ENCODE measurements at places on chromosomes 1 and 21. TPM values are rescaled to one million over a fixed set of nuclear protein-coding genes. Genes with fewer than 3 reads are reported as not detected.
A peak's percentile ranks its signal among the peaks of the same experiment; 100 is the strongest.

- peak overlapping the region; percentile 91 for H3K27ac ChIP-seq
- H3K4me1 ChIP-seq: no peaks in the 10 kb centered on the region
- DNase-seq: peak; percentile 84
- no peaks in the 10 kb centered on the region for H3K36me3 ChIP-seq
Measured at GRCh38 chr1:109253803-109254620, 4.7 kb downstream of the CELSR2 start.

DNA sequence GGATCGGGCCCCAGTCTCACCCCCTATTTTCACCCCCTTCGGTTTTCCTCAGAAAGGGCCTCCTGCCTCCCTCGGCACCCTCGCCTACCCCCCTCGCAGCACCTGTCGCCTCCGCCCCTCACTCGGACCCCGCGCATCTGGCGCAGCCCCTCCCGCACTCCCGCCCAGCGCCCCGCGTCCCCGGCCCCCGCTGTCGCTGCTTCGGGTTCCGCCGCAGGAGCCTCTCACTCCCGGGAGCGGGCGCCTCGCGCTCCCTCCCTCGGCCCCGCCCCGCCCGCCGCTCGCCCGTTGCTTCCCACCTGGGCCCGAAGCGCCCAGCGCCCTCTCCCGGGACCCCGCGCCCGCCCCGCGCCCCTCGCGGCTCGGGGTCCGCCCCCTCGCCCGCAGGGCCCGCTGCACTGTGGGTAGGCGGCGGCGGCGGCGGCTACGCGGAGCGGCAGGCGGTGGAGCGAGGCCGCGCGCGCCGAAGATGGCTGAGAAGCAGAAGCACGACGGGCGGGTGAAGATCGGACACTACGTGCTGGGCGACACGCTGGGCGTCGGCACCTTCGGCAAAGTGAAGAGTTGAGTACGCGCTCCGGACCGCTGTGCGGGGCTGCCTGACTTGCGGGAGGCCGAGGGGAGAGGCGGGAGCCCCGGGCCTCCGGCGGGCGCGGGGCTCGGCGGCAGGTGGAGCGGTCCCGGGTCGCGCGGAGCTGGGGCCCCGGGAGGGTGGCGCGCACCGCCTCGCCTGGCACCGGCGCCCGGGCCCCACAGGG, at the start of gene PRKAA2:
PRKAA2 (plus strand) TSS at position 396 of the 758 bp plus-strand sequence; CDS start at position 470, 74 bp downstream.
- peaks cover 5% of the 10 kb centered on the region for H3K4me1 ChIP-seq
- H3K4me3 ChIP-seq: peak within 1 kb of the TSS; percentile 97
- no peaks in the 10 kb centered on the region for H3K36me3 ChIP-seq
- peaks cover 4% of the 10 kb centered on the region for H3K27me3 ChIP-seq
- peak within 1 kb of the TSS; percentile 89 for H3K27ac ChIP-seq

DNA sequence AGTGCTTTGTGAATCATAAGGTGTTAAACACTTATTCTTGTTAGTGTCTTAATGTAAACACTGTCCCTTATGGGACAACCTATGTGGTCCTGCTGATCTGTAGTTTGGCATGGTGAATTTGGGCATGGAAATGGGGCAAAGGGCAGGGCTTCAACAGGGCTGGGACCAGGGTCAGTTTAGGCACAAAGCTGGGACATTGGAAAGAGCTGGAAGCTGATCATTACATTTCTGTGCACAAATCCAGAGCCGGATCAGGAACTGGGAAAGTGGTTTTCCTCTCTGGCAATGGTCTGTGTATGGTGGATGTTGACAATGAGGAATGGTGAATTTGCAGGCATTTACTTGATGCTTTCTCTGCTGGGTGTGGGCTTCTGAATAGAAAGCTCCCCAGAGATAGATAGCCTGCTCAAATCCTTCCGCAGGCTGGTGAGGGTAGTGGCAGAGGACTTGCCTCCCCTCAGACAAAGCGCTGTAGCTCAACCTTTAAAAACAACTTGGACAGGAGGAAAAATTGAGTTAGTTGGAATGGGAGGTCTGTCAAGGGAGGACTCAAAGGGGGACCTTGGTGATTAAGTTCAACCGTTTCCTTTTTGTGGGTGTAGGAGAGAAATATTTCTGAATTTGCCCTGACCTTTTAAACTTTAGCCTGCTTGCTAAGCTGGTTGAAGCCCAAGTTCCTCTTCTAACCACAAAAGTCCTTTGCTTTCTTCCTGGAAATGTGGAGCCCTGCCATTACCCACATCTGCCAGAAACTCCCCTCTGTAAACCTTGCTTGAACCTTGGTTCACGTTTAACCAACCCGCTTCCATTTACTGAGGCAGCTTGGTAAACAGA, 35.3 kb downstream of the HLX start:
- H3K27me3 ChIP-seq: no peaks in the 10 kb centered on the region
- DNase-seq: no peak
- H3K36me3 ChIP-seq: no peaks in the 10 kb centered on the region
- H3K27ac ChIP-seq: no peak overlapping the region

DNA sequence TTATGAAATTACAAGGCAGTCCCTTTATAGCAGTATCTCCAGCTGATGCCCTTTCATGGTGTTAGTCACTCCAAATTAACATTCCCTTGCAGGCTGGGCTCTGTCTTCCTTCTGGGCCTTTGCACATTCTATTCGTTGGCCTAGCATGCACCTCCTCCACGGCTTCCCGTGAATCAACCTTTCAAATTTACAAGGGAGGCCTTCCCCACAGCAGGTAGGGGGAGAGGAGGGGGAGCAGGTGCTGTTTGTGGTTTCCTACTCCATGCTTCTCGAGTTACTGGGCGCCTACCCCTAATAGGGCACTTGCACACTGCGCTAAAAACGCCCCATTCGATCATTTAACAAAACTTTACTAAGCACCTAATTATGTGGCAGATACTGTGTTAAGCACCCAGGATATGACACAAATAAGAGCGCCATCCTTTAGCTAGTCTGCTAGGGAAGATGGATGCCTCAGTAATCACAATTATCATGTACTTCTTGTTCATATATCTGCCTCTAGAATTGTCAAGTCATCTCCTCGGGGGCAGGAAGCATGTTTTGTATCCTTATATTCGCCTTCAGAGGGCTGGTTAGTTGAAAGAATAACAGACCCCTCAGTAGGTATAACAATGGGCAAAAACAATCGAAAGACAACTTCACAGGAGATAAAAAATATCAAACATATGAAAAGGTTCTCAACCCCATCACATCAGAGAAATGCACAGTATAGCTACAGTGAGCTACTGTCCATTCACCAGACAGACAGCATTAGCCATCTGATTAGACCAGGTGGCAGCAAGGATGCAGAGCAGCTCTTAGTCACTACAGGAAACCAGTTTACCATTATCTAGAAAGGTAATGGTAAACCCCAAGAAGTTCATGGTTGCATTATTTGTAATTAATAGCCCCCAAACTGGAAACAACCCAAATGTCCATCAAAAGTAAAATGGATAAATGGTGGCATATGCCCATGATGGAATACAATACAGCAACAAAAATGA, 1.7 kb upstream of the ADAR start:
- peaks cover 8% of the 10 kb centered on the region for H3K4me1 ChIP-seq
- H3K36me3 ChIP-seq: no peaks in the 10 kb centered on the region
- no peak overlapping the region for H3K27ac ChIP-seq
- DNase-seq: no peak
- no peaks in the 10 kb centered on the region for H3K27me3 ChIP-seq

- H3K27ac ChIP-seq: peak overlapping the region; percentile 47
- peak; percentile 89 for DNase-seq
- no peaks in the 10 kb centered on the region for H3K36me3 ChIP-seq
- no peaks in the 10 kb centered on the region for H3K27me3 ChIP-seq
Measured at GRCh38 chr1:184622136-184622823, 132.4 kb downstream of the EDEM3 start.

- H3K4me3 ChIP-seq: no peak overlapping the region
- peaks cover 17% of the 10 kb centered on the region for H3K36me3 ChIP-seq
- no peaks in the 10 kb centered on the region for H3K27me3 ChIP-seq
- H3K4me1 ChIP-seq: no peaks in the 10 kb centered on the region
- H3K27ac ChIP-seq: peak overlapping the region; percentile 90
- peak; percentile 91 for DNase-seq
Measured at GRCh38 chr1:208047476-208047934, 136.6 kb upstream of the CD34 start.

DNA sequence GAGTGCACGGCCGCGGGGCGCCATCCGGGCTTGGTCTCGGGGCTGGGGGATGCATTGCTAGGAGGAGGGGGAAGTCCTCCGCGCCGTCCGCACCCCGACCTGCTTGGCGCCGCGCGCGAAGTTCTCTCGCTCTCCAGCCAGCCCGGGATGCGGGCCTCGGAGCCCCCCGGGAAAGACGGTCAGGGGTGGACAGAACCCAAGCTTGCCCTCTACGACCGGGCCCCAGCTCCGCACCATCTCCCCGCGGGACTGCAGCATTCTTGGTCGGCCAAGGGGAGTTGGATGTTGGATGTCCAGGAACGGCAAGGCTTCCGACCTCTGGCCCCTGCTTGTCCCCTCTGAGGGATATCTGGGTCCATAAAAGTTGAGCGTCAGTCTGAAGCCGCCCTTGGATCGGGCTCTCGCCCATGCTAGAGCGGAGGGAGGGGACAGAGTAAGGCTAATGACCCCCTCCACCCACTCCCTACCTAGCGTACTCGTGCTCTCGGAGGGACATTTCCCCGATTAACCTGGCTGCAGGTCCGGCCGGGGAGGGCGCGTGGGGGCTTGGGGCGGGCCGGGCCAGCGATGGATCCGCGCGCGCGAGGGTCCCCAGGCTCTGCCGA, 522 bp downstream of the DISP3 start:
- no peaks in the 10 kb centered on the region for H3K27me3 ChIP-seq
- no peaks in the 10 kb centered on the region for H3K4me1 ChIP-seq
- no peak for DNase-seq
- H3K4me3 ChIP-seq: peak overlapping the region; percentile 13

GRCh38 chr1:224594851-224595250, 21.3 kb upstream of the CNIH3 start:
- no peaks in the 10 kb centered on the region for H3K4me1 ChIP-seq
- no peak for DNase-seq
- H3K36me3 ChIP-seq: no peaks in the 10 kb centered on the region
- H3K27ac ChIP-seq: no peak overlapping the region
- no peak overlapping the region for H3K4me3 ChIP-seq

The HCN3 gene
- 3.3 TPM for total RNA-seq

DNA sequence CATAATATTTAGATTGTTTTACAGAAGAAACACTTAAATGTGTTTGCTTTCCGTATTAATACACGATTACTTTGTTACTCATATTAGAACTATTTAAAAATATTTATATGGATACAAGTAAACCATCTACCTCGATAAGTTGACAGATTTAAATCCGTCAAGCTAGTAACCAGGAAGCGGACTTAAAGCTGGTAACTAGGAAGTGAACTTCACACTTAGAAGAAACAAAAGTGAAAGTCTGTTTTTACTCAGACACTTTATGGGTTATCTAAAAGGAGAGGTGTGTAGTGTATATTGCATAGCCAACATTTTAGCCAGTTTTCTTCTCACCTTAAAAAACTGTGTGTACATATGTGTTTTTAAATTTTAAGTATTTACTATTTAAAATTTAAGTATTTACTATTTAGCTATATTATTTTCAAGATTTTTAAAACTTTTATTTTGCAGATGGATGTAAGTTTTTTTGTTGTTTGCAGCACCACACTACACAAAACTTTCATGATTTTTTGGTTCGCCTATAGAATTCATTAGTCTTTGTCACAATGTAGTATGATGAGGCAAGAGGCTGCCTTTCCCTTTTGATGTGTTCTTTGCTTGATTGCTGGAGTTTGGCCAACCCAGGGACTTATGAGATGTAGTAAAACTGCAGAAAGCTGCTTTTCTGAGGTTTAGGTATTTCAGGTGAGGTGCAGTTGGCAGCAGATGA, 2.7 kb downstream of the USP25 start:
- no peaks in the 10 kb centered on the region for H3K27me3 ChIP-seq
- H3K4me1 ChIP-seq: peaks cover 3% of the 10 kb centered on the region
- no peaks in the 10 kb centered on the region for H3K36me3 ChIP-seq
- DNase-seq: peak; percentile 44
- H3K4me3 ChIP-seq: peak overlapping the region; percentile 77

- no peaks in the 10 kb centered on the region for H3K36me3 ChIP-seq
- H3K4me3 ChIP-seq: no peak overlapping the region
- H3K27ac ChIP-seq: no peak overlapping the region
Measured at GRCh38 chr1:81407000-81407821, 393.5 kb upstream of the ADGRL2 start.

DNA sequence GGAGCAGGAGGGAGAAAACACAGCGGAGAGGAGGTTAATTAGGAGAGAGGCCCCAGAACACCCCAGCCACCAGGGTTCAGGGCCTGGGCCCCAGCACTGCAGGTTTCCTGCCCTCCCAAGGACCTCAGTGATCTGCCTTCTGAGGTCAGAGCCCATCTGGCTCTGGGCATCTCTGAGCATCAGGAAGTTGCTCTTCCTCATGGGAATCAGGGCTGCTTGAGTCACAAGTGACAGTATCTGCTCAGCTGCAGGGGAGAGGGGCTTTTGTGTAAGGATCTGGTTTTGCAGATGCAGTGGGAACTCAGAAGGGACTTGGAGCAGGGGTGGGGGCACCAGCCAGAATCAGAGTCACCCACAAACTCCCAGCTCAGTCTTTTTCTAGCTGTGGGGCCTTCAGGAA, 472.1 kb downstream of the PTPRU start:
- no peaks in the 10 kb centered on the region for H3K27me3 ChIP-seq
- H3K27ac ChIP-seq: no peak overlapping the region
- no peak overlapping the region for H3K4me3 ChIP-seq
- DNase-seq: no peak

GRCh38 chr1:218069180-218069579, 215.9 kb upstream of the RRP15 start:
- H3K27me3 ChIP-seq: no peaks in the 10 kb centered on the region
- no peaks in the 10 kb centered on the region for H3K4me1 ChIP-seq
- H3K36me3 ChIP-seq: no peaks in the 10 kb centered on the region
- no peak for DNase-seq
- H3K4me3 ChIP-seq: no peak overlapping the region

DNA sequence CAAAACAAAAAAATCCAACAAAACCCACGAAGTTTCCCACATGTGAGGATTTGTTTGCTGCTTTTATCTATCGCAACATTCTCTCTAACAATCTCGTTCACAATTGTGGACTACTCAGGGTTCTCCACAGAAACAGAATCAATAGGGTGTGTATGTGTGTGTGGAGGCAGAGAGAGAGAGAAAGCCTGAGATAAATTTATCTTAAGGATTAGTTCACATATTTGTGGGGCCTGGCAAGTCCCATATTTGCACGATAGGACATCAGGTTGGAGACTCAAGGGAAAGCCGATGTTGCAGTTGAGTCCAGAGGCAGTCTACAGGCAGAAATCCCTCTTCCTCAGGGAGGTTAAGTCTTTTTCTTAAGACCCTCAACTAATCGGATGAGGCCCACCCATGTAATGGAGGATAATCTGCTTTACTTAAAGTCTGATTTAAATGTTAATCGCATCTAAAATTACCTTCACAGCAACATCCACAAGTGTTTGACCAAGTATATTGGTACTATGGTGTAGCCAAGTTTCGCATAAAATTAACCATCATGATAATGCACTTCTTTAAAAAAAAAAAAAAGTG, 31.7 kb downstream of the ADAMTS1 start:
- no peak overlapping the region for H3K4me3 ChIP-seq
- no peak for DNase-seq
- no peak overlapping the region for H3K27ac ChIP-seq
- no peaks in the 10 kb centered on the region for H3K27me3 ChIP-seq
- H3K4me1 ChIP-seq: no peaks in the 10 kb centered on the region

The DAP3 gene
- total RNA-seq: 85.2 TPM

Measured in kidney (tissue), 22 donors.